Body of pancreas (tissue), 4 donors: ENCODE measurements at places on chromosomes 4 and X. TPM values are rescaled to one million over a fixed set of nuclear protein-coding genes. Genes with fewer than 3 reads are reported as not detected.

DNA sequence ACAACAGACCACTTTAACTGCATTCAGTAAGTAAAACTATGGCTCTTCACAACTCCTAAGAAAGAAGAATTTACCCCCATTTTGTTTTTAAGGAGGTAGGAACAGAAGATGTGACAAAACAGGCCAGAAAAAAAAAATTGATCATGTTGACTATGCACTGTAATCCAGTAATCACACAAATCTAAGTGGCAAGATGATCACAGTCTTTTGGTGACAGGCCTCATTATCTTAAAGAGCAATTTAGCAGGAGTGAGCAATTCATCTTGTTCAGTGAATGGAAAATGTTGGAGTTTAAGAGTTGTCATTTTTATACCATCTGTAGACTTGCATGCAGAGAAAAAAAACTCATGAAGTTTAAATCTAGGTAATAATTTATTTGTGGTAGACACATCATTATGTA is 115.1 kb downstream of the SLC39A8 start:
- H3K36me3 ChIP-seq: no peaks in the 10 kb centered on the region
- H3K27ac ChIP-seq: no peak overlapping the region
- no peak for DNase-seq
- H3K27me3 ChIP-seq: no peaks in the 10 kb centered on the region
- no peak overlapping the region for H3K4me3 ChIP-seq

GRCh38 chrX:77977095-77977494 is 7.7 kb upstream of the PGAM4 start:
- no peak overlapping the region for H3K4me3 ChIP-seq
- H3K27ac ChIP-seq: no peak overlapping the region

The PRDX4 gene
- 282 TPM for total RNA-seq

- no peaks in the 10 kb centered on the region for H3K27me3 ChIP-seq
- H3K4me3 ChIP-seq: no peak overlapping the region
- no peaks in the 10 kb centered on the region for H3K4me1 ChIP-seq
- no peak overlapping the region for H3K27ac ChIP-seq
These were observed 245.0 kb upstream of the SFRP2 start for GRCh38 chr4:154033921-154034320.

- peaks cover 11% of the 10 kb centered on the region for H3K4me1 ChIP-seq
- no peaks in the 10 kb centered on the region for H3K36me3 ChIP-seq
- no peak for DNase-seq
- no peaks in the 10 kb centered on the region for H3K27me3 ChIP-seq
These were observed 598.2 kb upstream of the BOD1L1 start for GRCh38 chr4:14225688-14226207.

The TRIM61 gene
- total RNA-seq: not detected

DNA sequence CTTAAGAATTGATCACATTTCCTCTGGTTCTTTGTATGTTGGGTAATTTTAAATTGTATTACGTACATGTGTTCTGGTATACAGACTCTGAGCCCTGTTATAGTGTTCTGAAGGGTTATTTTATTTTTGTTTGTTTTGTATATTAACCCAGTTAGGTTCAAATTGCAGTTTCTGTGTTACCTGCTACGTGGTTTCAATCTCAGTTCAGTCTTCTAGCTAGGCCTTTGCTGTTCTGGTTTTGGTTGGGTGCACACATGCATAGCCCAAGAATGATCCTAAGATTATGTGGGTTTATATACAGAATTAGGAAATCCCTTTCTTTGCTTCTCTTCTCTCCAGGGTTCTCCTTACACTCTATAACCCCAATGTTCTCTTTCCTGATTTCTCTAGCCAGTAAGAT is 161.0 kb downstream of the PPP1R2C start:
- DNase-seq: no peak
- no peak overlapping the region for H3K27ac ChIP-seq
- H3K36me3 ChIP-seq: no peaks in the 10 kb centered on the region
- no peaks in the 10 kb centered on the region for H3K4me1 ChIP-seq

DNA sequence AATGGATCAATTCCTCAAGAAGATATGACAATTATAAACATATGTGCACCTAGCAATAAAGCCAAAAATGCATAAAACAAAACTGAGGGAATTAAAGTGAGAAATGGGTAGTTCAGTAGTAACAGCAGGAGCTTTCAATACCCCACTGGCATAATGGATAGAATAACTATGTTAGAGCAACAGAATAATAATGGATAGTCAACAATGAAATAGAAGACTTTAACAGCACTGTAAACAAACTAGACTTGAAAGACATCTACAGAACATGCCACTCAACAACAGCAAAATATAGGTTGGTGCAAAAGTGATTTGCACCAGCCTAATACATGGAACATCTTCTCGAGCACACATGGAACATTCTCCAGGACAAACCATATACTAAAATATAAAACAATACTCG is 20.0 kb upstream of the MBNL3 start:
- H3K4me3 ChIP-seq: no peak overlapping the region
- H3K36me3 ChIP-seq: no peaks in the 10 kb centered on the region
- H3K27ac ChIP-seq: no peak overlapping the region
- peaks cover 13% of the 10 kb centered on the region for H3K4me1 ChIP-seq

DNA sequence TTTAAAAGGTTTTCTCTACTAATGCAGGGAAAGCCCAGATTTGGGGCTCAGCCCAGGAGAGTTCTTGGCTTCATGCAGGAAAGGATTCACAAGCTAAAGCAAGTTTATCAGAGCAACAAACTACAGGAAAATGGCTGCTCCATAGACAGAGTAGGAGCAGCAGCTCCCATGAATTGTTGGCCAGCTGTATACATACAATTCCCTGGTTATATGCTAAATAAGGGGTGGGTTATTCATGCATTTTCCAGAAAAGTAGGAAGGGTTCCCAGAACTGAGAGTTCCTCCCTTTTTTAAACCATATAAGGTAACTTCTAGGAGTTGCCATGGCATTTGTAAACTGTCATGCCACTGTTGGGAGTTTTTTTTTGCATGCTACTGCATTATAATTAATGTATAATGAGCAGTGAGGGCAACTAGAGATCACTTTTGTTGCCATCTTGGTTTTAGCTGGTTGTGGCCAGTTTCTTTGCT is 2.6 kb downstream of the C4orf33 start:
- no peak overlapping the region for H3K4me3 ChIP-seq
- H3K36me3 ChIP-seq: no peaks in the 10 kb centered on the region
- H3K27me3 ChIP-seq: no peaks in the 10 kb centered on the region
- peaks cover 37% of the 10 kb centered on the region for H3K4me1 ChIP-seq
- no peak for DNase-seq

DNA sequence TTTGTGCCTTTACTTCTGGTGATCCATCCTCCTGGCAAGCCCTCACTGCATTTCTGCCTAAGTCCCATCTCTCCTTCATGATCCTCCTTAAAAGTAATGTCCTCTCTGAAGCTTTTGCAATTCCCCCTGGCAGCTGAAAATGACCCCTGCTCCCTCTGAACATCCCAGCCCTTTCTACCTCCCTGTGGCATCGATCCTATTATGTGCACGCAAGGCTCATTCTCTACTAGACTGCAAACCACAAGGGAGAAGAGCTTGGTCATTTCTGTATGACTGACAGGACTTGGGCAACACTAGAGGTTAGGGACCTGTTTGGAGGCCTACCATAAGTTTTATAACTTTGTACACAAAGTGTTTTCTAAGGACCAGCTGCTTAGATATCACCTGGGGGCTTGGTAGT is 50.8 kb upstream of the RAP2C start:
- no peaks in the 10 kb centered on the region for H3K36me3 ChIP-seq
- peaks cover 8% of the 10 kb centered on the region for H3K4me1 ChIP-seq
- no peaks in the 10 kb centered on the region for H3K27me3 ChIP-seq
- H3K27ac ChIP-seq: no peak overlapping the region

DNA sequence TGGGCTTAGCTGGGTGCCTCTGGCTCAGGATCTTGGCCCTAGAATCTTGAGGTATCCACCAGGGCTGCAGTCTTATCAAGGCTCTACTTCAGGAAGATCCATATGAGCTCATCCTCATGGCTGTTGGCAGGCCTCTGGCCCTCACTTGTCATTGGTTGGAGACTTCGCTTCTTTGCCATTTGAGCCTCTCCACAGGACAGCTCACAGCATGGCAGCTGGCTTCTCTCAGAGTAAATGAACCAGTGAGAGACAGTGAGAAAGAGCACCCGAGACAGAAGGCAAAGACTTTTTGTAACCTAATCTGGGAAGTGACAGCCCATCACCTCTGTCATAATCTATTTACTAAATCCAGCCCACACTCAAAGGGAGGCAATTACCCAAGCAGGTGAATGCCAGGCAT is 236.8 kb downstream of the GPAT3 start:
- no peak overlapping the region for H3K27ac ChIP-seq
- no peak for DNase-seq
- no peaks in the 10 kb centered on the region for H3K36me3 ChIP-seq
- H3K4me1 ChIP-seq: no peaks in the 10 kb centered on the region

The CT45A2 gene
- total RNA-seq: not detected

- peaks cover 2% of the 10 kb centered on the region for H3K36me3 ChIP-seq
- DNase-seq: no peak
- no peak overlapping the region for H3K4me3 ChIP-seq
- no peaks in the 10 kb centered on the region for H3K27me3 ChIP-seq
- H3K27ac ChIP-seq: no peak overlapping the region
- no peaks in the 10 kb centered on the region for H3K4me1 ChIP-seq
These were observed 139.7 kb upstream of the SPRY1 start for GRCh38 chr4:123256901-123257300.

DNA sequence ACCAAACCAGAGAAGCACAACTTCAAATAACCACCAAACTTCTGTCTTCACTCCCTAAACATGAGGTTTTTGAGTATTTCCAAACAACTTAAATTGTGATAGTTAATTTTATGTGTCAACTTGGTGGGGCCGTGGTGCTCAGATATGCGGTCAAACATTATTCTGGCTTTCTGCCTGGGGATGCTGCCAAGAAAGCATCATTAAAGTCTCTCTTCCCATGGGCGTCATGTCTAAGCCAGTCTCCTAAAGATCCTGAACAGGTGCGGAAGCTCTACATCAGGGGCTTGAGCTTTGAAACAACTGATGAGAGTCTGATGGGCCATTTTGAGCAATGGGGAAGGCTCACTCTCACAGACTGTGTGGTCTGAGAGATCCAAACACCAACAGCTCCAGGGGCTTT is 24.1 kb upstream of the SOD3 start:
- H3K27ac ChIP-seq: no peak overlapping the region
- H3K36me3 ChIP-seq: no peaks in the 10 kb centered on the region
- no peak overlapping the region for H3K4me3 ChIP-seq
- H3K27me3 ChIP-seq: no peaks in the 10 kb centered on the region
- no peaks in the 10 kb centered on the region for H3K4me1 ChIP-seq

DNA sequence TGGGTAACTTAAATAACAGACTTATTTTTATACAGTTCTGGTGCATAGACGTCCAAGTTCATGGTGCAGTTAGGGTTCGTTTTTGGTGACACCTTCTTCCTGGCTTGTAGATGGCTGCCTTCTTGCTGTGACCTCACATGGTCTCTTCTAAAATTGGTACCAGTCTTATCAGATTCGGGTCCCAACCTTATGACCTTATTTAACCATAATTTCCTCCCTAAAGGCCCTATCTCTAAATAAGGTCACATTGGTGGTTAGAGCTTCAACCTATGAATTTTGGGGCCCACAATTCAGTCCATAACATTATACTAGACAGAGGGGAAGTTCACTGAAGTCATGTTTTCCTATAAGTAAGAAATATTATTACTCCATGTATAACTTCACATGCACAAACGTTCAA is 128.0 kb downstream of the CFAP299 start:
- DNase-seq: no peak
- no peaks in the 10 kb centered on the region for H3K36me3 ChIP-seq
- no peak overlapping the region for H3K4me3 ChIP-seq
- H3K27me3 ChIP-seq: no peaks in the 10 kb centered on the region
- no peak overlapping the region for H3K27ac ChIP-seq

- no peaks in the 10 kb centered on the region for H3K4me1 ChIP-seq
- no peak overlapping the region for H3K27ac ChIP-seq
- no peaks in the 10 kb centered on the region for H3K27me3 ChIP-seq
- H3K36me3 ChIP-seq: no peaks in the 10 kb centered on the region
- H3K4me3 ChIP-seq: no peak overlapping the region
These were observed 27.6 kb downstream of the WDR44 start for GRCh38 chrX:118373538-118373937.

DNA sequence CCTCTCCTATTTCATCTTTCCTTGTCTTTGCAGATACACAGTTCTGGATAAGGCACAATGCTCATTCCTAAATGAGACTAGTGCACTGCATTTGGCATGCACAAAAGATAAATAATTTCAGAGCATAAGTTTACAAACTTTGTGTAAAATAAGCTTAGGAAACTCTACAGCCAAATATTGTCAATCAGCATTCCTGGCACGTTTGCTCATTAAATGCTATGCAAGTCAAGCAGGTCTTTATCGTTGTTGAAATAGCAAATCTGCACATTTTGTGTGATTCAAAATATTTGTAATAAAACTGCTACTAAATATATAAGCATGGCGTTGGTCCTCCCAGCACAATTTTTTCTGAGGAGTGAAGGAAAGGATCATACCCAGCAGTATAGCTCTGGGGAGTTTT is 322.1 kb upstream of the NOCT start:
- no peaks in the 10 kb centered on the region for H3K27me3 ChIP-seq
- no peak overlapping the region for H3K4me3 ChIP-seq
- no peaks in the 10 kb centered on the region for H3K36me3 ChIP-seq
- H3K27ac ChIP-seq: no peak overlapping the region

DNA sequence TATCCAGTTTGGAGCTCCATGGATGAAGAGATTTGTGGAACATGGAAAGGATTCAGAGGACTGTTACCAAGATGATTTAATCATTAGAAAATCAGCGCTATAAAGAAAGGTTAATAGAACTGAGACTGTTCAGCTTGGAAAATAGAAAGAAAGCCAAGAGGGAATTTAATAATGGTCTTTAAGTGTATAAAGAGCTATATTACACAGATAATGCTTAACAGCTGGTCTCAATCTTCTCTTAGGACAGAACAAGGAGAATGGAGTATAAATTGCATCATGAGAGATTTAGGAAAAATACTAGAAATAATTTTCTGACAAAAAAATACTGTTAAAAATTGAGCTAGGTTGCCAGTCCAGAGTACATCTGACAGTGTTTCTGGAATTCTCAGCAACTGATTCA is 91.3 kb upstream of the MAGEC2 start:
- DNase-seq: no peak
- no peaks in the 10 kb centered on the region for H3K27me3 ChIP-seq
- H3K4me1 ChIP-seq: no peaks in the 10 kb centered on the region
- no peak overlapping the region for H3K27ac ChIP-seq
- H3K4me3 ChIP-seq: no peak overlapping the region

DNA sequence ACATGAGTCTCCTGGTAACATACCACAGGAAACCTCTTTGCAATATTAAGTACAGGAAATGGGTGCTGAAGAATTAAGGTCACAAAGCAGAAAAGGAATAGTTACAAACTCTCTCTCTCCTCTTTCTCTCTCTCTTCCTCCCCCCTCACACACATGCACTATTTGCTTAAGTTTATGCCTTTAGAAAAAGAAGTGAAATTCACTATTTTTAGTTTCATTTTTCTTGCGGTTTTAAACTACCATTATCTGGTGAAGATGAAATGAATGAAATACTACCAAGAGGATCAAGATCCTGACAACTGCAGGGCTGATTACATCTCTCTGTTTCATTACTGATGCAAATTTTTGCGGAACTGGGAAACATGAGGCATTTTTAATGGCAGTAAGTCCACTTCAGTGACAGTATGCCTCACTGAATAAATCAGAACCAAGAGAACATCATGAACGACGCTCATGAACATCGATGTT is 64.3 kb upstream of the FTHL17 start:
- no peak overlapping the region for H3K27ac ChIP-seq
- no peaks in the 10 kb centered on the region for H3K4me1 ChIP-seq
- H3K4me3 ChIP-seq: no peak overlapping the region
- H3K36me3 ChIP-seq: no peaks in the 10 kb centered on the region
- no peak for DNase-seq
- no peaks in the 10 kb centered on the region for H3K27me3 ChIP-seq

GRCh38 chr4:68283095-68283494 is 37.6 kb upstream of the TMPRSS11B start:
- no peak for DNase-seq
- no peaks in the 10 kb centered on the region for H3K4me1 ChIP-seq
- H3K36me3 ChIP-seq: no peaks in the 10 kb centered on the region
- no peaks in the 10 kb centered on the region for H3K27me3 ChIP-seq
- H3K4me3 ChIP-seq: no peak overlapping the region

The PSAPL1 gene
- total RNA-seq: not detected

The IL13RA1 gene
- 23.6 TPM for total RNA-seq
